CD4-positive, CD25-positive, alpha-beta regulatory T cell (primary cell): ENCODE measurements at places on chromosomes 5 and 9.
A peak's percentile ranks its signal among the peaks of the same experiment; 100 is the strongest.

DNA sequence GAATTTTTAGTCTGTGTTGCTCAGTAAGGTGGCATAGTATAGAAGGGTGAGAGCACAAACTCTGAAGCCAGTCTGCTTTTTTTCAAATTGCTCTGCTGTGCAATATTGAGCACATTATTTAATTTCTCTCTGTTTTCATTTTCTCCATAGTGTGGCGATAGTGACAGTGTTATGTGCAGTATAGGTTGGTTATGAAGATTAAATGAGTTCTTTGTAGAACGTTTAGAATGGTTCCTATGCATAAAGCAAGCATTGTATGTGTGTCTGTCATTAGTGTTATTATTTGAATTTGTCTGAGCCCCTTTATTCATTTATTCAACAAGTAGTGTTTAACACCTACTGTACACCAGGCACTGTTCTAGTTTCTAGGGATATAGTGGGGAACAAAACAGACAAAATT, 9.2 kb downstream of the PRR16 start:
- DNase-seq = no peak

DNA sequence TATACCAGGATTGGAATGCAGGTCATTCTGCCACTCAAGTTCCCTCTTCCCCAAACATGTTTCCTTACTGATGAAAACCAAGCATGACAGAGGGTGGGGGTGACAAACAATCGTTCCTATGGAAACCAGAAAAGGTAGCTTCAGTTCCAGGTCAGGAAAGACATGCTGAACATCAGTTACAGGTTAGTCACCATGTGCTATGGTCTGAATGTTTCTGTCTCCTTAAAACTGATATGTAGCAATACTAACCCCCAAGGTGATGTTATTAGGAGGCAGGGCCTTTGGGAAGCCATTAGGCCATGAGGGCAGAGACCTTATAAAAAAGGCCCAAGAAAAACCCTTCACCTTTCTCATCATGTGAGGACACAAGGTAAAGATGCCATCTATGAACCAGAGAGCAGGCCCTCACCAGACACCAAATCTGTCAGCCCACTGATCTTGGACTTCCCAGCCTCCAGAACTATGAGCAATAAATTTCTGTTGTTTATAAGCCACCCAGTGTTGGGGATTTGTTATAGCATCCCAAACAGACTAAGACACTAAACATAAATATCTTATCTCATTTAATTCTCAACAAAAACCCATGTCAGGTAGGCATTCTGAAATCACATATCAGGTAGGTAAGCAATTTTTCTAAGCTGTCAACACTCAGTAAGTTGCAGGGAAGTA, 15.7 kb upstream of the SH3RF2 start:
- DNase-seq = no peak

- DNase-seq = no peak
Observed at GRCh38 chr5:59678943-59679342, 214.6 kb downstream of the PDE4D start.

GRCh38 chr9:99244344-99245260, 22.5 kb downstream of the SEC61B start:
- no peak for DNase-seq

GRCh38 chr5:38835887-38836286, 9.9 kb upstream of the OSMR start:
- no peak for DNase-seq

- DNase-seq = no peak
Observed at GRCh38 chr5:63131626-63132285, 553.1 kb downstream of the LRRC70 start.

GRCh38 chr5:76790632-76791290, 28.1 kb upstream of the F2RL1 start:
- DNase-seq = peak; percentile 34
